Hematopoietic multipotent progenitor cell (in vitro differentiated cells): ENCODE measurements at places on chromosomes 16 and 17.

DNA sequence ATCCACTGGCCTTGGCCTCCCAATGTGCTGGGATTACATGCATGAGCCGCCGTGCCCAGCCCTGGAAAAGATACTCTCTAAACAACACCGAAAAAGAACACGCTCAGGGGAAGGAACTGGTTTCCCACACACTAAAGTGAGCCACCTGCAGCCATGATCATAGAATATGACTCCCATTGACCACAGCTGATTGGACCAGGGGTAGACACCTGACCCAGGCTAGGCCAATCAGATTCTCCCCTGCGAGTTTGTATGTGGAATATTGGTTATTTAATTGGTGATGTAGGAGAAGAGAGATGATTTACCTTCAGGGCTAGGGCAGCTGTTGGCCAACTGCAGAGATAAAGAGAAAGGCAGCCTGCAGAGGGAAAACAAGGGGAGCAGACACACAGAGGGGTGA is 9.0 kb upstream of the GGA2 start:
- DNase-seq = no peak

DNA sequence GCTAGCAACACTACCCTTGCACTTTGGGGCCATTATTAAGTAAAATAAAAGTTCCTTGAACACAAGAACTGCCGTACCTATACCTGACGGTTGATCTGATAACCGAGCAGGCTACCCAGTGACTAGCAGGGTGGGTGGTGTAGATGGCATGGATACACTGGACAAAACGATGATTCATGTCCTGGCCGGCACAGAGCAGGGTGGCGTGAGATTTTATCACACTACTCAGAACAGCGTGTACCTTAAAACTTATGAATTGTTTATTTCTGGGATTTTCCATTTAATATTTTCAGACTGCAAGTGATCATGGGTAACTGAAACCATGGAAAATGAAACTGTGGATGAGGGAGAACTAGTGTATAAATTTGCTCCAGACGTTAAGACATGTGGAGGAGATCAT is 41.0 kb upstream of the MSI2 start:
- no peak for DNase-seq

DNA sequence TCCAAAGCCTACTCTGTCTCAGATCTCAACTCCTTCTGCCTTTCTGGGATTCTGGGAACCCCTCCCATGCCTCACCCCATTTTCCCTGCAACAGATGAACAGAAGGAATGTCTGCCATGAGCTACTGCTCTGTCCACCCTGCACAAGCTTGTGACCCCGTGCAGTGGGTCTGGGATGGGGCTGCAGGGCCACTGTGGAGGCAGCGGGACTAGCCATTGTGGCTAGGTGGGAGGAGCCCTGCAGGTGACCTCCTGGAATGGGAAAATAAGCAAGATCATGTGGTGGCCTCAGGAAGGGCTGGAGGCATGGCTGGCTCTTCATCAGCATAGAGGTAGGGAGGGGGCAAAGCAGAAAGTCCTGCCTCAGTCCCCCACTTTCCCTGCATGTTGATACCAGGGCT is 13.7 kb downstream of the PDP2 start:
- no peak for DNase-seq

- DNase-seq = no peak
Observed at GRCh38 chr16:64898159-64898558, 223.7 kb downstream of the CDH11 start.

- peak; percentile 62 for DNase-seq
Observed at GRCh38 chr16:23060458-23061320, 88.6 kb downstream of the USP31 start.

- DNase-seq = no peak
Observed at GRCh38 chr16:79082970-79083369, 517.6 kb downstream of the MAF start.

DNA sequence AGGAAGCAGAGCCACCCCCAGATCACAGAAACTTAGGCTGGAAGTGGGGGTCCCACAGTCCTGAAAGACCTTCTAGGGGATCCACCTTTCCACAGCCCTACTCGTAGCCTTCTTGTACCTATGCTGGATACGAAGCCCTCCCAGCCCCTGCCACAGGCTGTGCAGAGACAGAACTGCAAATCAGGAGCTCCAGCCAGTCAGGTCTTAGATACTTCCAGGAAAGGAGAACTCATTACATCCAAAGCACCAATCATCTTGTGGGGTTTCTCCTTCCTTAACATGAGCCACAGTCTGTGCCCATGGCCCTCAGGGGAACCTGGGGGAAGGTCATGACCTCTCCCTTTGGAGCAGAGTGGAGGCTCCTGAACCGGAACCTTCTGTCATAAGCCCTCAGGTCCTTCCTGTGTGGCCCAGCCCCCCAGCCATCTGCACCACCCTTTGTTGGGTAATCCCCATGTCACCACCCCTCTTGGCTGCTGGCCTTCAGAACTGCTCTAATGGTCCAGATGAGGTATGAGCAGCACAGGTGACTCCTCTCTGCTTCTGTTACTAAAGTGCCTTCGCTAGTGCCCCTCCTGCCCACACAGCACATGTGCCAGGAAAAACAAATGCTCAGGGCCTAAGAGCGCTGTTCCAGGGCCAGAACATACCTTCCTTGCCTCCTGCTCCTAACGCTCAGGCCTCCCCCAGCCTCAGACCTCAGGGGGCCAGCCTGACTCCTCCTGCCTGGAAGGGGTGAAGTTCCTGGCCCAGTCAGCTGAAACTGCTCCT is 14.6 kb downstream of the SRCIN1 start:
- DNase-seq = no peak

- DNase-seq = no peak
Observed at GRCh38 chr16:28837672-28838557, 8.2 kb downstream of the TUFM start.

GRCh38 chr16:89924297-89924924 is 1.3 kb downstream of the TUBB3 start:
- no peak for DNase-seq

GRCh38 chr17:4858882-4859260 is 25.7 kb downstream of the MINK1 start:
- no peak for DNase-seq

- peak; percentile 22 for DNase-seq
Observed at GRCh38 chr16:23134274-23134673, 15.0 kb downstream of the USP31 start.

GRCh38 chr17:56109836-56110235 is 43.4 kb upstream of the ANKFN1 start:
- DNase-seq = no peak

GRCh38 chr17:37492167-37492566 is 2.5 kb downstream of the DUSP14 start:
- DNase-seq = no peak

- no peak for DNase-seq
Observed at GRCh38 chr16:646679-647172, 2.4 kb upstream of the WDR90 start.

GRCh38 chr16:22109258-22109898 is 17.0 kb downstream of the VWA3A start:
- DNase-seq = no peak

- peak; percentile 38 for DNase-seq
Observed at GRCh38 chr16:75495076-75495674, at the start of gene CHST6. TSS of gene CHST6 (minus strand) at chr16:75495441. CDS start at chr16:75479828, 15,613 bp downstream.

DNA sequence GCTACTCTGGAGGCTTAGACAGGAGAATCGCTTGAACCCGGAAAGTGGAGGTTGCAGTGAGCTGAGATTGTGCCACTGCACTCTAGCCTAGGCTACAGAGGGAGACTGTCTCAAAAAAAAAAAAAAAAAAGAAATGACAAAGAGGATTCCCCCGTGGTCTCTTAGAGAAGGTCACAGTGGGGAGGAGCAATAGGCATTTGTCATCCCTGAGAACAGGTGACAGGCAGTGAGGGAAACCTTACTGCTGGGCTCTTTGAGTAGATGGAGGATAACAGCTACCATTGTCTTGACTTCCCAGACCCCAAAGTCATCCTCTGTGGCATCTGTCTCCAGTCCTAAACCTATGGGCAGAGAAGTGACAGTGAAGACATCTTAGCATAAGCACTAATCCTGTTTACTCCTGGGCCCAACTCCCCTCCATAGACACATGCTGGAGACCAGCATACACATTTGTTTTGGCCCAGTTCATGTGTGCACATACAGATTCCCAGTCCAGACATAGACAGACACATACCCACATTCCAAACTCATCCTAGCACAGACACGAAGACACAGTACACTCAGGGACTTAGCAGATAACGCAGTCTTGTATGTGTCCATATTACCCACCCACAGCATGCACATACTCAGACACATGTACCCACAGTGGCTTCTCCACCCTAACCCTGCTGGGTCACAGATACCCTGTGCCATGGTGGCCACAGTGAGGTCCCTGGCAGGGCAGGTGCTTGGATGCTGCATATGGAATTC is 2.7 kb downstream of the ESRP2 start:
- DNase-seq = no peak

DNA sequence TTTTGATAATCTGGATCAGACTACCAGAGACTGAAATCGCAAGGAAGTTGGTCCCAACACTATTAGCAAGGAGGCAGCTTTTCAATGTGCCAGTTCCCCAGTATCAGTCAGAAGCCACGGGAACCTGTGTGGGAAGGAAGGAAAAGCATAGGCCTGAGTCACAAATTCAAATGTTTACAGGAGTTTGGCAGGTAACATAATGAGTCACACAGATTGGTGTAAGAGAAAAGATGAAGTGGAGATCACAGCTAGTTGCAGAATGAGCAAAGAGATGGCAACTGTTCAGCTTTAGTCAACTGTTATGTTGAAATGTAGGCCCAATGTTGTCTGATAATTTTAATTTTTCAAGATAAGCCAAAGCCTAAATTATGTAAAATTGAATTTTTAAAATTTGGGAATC is 28.1 kb upstream of the ITGA2B start:
- no peak for DNase-seq

GRCh38 chr17:7881276-7882054 is 7.1 kb upstream of the CHD3 start:
- DNase-seq = no peak

DNA sequence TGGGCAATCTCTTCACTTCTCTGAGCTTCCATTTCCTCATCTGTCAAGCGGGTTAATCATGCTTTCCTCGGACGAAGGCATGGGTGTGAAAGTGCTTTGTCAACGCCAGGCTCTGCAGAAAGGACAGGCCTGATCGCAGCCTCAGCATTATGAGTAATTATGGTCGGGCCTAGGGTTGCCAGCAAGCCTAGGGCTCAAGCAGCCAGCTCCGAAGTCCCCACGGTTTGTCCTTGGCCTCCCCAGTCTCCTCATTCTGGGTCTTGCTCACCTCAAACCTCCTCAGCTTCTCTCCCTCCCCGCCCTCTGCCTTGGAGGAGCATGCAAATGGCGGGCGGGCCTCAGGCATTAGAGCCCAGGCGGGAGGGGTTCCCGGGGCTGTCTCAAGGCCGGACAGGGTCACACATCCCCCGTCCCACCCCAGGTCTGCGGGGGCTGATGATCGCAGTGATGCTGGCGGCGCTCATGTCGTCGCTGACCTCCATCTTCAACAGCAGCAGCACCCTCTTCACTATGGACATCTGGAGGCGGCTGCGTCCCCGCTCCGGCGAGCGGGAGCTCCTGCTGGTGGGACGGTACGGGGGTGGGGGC is 10.2 kb upstream of the FAM83G start:
- DNase-seq = no peak

DNA sequence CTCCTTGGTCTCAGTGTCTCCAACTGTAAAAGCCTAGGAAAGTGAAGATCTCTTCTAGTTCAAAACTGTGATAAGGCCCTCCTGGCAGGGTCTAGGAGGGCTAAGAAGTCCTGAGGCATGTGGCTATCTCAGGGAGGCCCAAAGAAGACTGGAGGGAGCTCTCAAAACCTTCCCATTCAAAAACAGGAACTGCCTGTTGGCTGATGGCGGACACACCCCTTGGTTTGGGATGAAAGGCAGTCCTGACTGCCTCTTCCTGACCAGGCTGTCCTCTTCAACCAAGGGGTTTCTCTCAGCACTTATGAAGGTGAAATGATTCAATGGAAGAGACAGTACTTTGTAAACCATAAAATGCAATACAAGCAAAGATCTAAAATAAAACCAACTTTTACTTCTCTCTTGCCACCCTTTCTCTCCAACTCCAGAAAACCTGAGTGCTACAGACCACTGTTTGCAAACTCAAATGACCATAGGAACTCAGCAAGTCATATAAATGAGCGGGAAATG is 4.7 kb downstream of the ZNF764 start:
- DNase-seq = no peak

- no peak for DNase-seq
Observed at GRCh38 chr17:14199601-14200000, 37.1 kb downstream of the CDRT15 start.

GRCh38 chr17:61201211-61201610 is 198.4 kb upstream of the TBX2 start:
- DNase-seq = no peak

DNA sequence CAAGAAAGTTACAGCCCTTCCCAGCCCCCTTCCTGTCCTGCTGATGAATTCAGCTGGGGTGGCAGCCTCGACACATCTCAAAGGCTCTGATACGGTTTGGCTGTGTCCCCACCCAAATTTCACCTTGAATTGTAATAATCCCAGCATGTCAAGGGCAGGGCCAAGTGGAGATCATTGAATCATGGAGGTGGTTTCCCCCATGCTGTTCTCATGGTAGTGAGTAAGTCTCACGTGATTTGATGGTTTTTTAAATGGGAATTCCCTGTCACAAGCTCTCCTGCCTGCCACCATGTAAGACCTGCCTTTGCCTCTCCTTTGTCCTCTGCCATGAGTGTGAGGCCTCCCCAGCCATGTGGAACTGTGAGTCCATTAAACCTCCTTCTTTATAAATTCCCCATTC is 163.2 kb upstream of the FOXF1 start:
- no peak for DNase-seq

DNA sequence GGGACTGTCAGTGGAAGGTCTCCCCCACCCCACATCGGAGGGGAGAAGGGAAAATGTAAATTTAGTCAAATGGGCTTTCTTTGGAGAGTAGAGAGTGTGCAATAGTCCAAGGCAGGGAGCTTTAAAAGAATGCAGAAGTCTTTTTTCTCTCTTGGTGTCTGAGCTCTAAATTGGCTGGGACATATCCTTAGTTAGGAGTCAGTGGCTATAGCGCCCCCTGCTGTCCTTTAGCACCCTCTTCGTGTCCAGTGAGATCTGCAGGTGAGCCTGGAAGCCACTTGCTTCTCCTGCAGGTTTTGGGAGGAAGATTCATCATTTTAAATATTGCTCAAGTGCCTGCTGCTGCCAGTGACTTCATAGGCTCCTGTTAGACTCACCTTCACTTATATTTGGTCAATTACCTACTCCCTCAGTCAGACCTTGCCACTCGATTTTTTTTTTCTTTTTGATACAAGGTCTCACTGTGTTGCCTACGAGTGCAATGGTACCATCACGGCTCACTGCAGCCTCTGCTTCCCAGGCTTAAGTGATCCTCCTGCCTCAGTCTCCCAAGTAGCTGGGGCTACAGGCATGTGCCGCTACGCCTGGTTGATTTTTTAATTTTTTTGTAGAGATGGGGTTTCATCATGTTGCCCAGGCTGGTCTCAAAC is 174.8 kb downstream of the PRKCB start:
- peak; percentile 90 for DNase-seq
